ENCODE measurements at places on chromosomes 5 and 9. TPM values are rescaled to one million over a fixed set of nuclear protein-coding genes. Genes with fewer than 3 reads are reported as not detected.
A peak's percentile ranks its signal among the peaks of the same experiment; 100 is the strongest.

- no peak for DNase-seq
- no peak overlapping the region for H3K27ac ChIP-seq
- H3K36me3 ChIP-seq, result peaks cover 8% of the 10 kb centered on the region
- no peaks in the 10 kb centered on the region for H3K4me1 ChIP-seq
- H3K4me3 ChIP-seq, result no peak overlapping the region
Observed at GRCh38 chr9:137379761-137380161, 43.2 kb downstream of the EXD3 start.

DNA sequence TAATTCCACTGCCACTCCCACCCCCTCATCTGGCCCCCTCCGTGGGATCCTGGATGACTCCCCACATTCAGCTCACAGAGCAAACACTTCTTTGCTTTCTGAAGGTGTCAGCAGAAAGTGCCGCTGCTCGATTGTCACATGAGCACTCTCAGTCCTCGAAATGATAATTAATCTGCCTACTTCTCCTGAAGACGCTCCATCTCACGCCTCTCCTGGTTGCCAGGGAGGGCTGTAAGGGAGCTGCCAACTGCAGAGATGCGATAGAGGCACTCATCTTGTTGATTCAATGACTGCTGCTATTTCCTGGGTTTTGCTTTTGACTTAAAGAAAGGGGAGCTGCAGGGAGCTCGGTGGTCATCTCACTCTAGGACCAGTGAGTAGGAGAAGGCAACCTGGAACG lies 206.5 kb downstream of the DAB2IP start:
- no peak for DNase-seq
- peaks cover 37% of the 10 kb centered on the region for H3K4me1 ChIP-seq
- no peaks in the 10 kb centered on the region for H3K36me3 ChIP-seq
- no peaks in the 10 kb centered on the region for H3K27me3 ChIP-seq
- no peak overlapping the region for H3K4me3 ChIP-seq
- H3K27ac ChIP-seq, result no peak overlapping the region

DNA sequence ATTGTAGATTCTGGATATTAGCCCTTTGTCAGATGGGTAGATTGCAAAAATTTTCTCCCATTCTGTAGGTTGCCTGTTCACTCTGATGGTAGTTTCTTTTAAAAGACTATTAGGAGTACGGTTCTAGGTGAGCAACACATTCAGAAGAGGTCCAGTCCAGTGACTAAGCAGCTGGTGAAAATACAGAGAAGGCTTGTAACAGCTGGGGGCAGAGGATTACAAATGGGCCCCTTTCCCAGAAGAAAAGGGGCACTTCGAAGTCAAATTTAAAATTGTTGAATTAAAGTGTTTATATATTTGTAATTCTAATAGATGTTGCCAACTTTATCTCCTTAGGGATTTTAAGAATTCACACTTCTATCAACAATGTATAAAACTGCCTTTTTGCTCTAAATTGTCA lies 720.5 kb downstream of the TLE4 start:
- H3K4me1 ChIP-seq, result no peaks in the 10 kb centered on the region
- no peak overlapping the region for H3K4me3 ChIP-seq
- DNase-seq, result no peak

DNA sequence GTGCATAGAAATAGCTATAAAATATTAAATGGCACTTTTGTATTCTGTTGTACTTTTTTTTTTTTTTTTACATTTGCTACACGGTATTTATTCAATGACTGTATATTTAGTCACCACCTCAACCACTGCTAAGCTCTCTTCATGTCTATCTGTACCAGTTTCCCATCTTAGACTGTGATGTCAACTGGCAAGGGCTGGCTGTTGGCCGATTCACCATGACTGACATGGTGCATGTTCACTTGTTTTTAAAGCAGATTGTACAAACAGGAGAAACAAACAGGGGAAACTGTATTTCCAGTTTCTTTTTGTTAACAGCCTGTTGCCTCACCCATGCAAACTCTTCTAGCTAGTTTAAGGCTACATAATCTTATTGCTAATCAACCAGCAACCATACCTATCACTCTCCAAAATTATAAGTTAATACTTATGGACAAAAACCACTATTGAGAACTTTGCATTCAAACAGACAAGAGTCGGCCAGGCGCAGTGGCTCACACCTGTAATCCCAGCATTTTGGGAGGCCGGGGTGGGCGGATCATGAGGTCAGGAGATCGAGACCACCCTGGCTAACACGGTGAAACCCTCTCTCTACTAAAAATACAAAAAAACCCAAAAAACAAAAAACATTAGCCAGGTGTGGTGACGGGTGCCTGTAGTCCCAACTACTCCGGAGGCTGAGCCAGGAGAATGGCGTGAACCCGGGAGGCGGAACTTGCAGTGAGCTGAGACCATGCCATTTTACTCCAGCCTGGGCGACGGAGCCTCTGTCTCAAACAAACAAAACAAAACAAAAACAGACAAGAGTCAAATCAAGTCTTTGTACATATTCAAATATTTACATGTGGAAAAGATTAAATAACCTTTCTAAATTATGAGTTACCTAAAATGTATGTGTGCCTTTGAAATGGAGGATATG lies 13.2 kb downstream of the ZFAND5 start:
- peak; percentile 37 for DNase-seq
- peak overlapping the region; percentile 37 for H3K27ac ChIP-seq
- H3K4me1 ChIP-seq, result peaks cover 42% of the 10 kb centered on the region
- peaks cover 47% of the 10 kb centered on the region for H3K36me3 ChIP-seq

- no peak overlapping the region for H3K4me3 ChIP-seq
- DNase-seq, result no peak
- H3K36me3 ChIP-seq, result no peaks in the 10 kb centered on the region
- no peaks in the 10 kb centered on the region for H3K27me3 ChIP-seq
Observed at GRCh38 chr5:91706785-91707520, 323.8 kb upstream of the ARRDC3 start.

DNA sequence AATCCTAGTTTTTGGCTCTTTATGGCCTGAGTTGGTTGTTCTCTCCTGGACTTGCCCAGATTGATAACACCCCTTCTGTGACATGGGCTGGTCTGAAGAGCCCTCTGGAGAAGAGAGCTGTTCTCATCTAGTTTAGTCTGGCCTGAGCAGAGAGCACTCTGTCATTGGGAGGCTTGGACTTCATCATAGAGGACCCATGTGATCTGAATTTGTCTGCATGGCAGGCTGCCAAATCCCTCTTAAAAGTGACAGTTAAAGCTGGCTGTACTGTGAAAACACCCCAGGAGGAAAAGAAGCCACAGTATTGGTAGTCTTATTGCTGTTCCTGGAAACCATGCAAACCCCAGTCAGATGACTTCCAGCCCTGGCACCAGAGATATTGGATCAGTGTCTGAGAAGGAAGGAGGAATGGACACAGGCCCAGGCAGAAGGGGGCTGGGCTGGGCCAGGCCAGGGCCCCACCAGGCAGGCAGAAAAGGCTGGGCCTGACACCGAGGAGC lies 3.7 kb upstream of the WDR31 start:
- no peaks in the 10 kb centered on the region for H3K36me3 ChIP-seq
- peaks cover 24% of the 10 kb centered on the region for H3K4me1 ChIP-seq
- H3K27me3 ChIP-seq, result no peaks in the 10 kb centered on the region

CCDC187 gene
- not detected for total RNA-seq

EIF4EBP3 gene
- 13.1 TPM for total RNA-seq
